ENCODE measurements at places on chromosomes 16 and 17.
A peak's percentile ranks its signal among the peaks of the same experiment; 100 is the strongest.

- DNase-seq, result no peak
Observed at GRCh38 chr16:76335180-76335974, 58.2 kb downstream of the CNTNAP4 start.

- peak; percentile 36 for DNase-seq
Observed at GRCh38 chr16:89357055-89357816, 133.1 kb downstream of the ANKRD11 start.

DNA sequence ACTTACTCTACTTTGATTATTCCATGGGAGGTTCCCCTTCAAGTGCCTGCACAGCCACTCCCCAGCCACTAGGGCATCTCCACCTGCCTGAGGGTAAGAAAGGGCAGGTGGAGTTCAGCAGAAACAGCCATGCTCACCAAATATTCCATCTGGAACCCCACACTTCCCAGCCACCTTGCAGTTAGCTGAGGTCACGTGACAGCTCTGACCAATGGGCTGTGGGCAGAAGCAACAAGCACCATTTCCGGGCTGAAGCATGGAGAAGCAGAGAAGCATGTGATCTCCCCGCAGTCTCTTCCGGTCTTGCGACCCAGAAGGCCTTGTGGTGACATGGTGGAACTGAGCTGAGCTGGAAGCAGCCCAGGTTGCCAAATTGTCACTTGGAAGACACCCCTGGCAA lies 108.6 kb downstream of the CCT6B start:
- no peak for DNase-seq

- no peak for DNase-seq
Observed at GRCh38 chr16:84237994-84238750, 1.6 kb downstream of the KCNG4 start.

- no peak for DNase-seq
Observed at GRCh38 chr16:77937473-77938149, 84.7 kb upstream of the CLEC3A start.

- no peak for DNase-seq
Observed at GRCh38 chr16:49716339-49716934, 139.5 kb downstream of the ZNF423 start.

- no peak for DNase-seq
Observed at GRCh38 chr17:41639492-41640473, 15.4 kb upstream of the KRT17 start.

GRCh38 chr16:85492295-85492864 lies 120.7 kb upstream of the GSE1 start:
- no peak for DNase-seq

GRCh38 chr17:49168706-49169105 lies 36.1 kb downstream of the B4GALNT2 start:
- DNase-seq, result no peak

- DNase-seq, result no peak
Observed at GRCh38 chr16:11047939-11048800, 103.8 kb downstream of the CLEC16A start.

- peak; percentile 52 for DNase-seq
Observed at GRCh38 chr16:23948949-23949411, 113.2 kb downstream of the PRKCB start.

DNA sequence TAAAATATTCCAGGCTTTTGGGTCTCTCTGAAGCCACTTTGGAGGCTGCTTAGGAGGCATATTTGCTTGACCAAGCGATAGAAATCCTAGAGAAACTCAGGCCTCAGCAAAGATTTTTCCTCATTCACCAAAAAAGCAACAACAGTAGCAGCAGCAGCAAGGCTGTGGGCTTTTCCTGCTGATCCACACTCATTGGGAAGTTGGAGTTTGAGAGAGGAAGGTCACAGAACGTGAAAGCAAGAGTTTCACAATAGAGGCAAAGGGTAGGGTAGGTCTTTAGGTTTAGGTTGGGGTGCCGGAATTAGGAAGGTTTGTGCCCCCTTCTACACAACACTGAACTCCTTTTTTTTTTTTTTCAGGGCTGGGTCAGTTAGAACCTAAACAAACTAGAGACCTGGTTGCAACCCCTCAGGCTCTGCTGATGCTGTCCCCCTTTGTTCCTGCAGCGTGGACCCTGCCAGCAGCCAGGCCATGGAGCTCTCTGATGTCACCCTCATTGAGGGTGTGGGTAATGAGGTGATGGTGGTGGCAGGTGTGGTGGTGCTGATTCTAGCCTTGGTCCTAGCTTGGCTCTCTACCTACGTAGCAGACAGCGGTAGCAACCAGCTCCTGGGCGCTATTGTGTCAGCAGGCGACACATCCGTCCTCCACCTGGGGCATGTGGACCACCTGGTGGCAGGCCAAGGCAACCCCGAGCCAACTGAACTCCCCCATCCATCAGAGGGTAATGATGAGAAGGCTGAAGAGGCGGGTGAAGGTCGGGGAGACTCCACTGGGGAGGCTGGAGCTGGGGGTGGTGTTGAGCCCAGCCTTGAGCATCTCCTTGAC lies 2.0 kb downstream of the TMUB2 start:
- no peak for DNase-seq

- no peak for DNase-seq
Observed at GRCh38 chr16:88602091-88602490, 31.9 kb downstream of the ZC3H18 start.

- DNase-seq, result peak; percentile 35
Observed at GRCh38 chr17:75428543-75429469, 23.3 kb upstream of the GRB2 start.

- DNase-seq, result no peak
Observed at GRCh38 chr16:88524274-88524972, 45.8 kb upstream of the ZC3H18 start.

GRCh38 chr16:16189842-16190241 lies 33.5 kb downstream of the ABCC6 start:
- no peak for DNase-seq

DNA sequence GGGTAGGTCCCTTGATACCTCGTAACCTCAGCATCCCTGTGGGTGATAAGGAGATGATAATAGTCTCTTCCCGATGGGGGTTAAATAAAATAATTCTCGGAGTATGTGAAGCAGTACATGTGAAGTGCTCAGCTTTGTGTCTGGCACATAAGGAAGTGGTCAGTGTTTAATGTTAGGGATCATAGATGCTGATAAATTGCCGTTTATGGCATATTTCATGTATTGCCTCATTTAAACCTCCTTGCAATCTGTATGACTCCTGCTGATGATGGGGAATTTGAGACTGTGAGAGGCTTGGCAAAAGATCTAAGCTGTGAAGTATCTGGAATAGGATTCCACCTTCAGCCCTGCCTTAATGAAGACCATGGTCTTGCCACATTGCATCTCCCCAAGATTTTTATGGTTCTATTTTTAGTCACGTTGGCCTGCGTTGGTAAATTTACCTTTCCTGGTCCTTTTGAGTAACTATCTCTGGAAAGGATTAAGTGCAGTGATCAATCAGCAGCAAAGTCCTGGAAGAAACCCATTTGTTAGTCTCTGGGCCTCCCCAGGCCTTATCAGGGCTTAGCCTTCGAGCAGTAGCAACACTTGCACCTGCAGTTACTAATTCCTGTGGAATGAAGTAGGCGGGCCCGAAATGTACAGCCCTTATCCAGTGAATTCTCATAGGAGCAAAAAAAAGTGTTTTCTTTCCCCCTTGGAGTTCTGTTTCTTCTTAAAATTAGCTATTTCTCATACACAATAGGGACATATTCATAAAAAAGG lies 144.9 kb downstream of the WWOX start:
- no peak for DNase-seq

DNA sequence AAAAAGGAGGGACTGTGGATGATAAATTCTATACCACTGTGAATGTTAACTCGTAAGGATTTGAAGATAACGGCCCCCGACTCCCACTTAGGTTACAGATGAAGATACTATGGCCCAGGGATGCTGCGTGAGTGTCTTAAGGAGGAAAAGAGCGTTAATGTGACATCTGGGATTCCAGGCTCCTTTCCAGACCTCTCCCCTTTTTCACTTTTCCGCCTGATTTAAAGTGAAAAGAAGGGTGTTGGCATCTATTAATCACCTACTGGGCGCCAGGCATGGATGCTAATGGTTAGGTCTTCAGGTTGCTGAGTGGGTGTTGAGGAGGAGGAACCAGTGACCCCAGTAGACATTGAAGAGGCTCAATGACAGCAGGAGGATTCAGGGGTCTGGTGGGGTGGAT lies 117.8 kb downstream of the RBFOX1 start:
- no peak for DNase-seq

- peak; percentile 66 for DNase-seq
Observed at GRCh38 chr17:45234641-45235415, 13.1 kb downstream of the FMNL1 start.

DNA sequence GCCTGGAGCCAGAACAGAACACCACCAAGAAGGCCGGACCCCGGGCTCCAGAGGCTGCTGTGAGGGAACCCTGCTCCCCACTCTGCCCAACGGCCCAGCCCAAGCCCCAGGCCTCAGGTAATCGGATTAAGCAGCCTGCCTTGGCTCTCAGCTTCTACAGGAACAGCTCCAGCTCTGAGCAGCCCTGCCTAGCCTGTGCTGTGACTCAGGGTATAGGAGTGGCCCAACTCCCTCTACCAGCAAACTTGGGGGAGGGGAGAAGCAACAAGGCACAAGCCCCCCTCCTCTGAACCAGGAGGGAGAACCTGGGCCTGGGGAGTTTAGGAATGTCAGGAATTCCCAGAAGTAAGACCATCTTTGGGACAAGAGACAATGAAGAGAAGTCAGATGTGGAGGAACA lies 849 bp upstream of the SOX15 start:
- no peak for DNase-seq

DNA sequence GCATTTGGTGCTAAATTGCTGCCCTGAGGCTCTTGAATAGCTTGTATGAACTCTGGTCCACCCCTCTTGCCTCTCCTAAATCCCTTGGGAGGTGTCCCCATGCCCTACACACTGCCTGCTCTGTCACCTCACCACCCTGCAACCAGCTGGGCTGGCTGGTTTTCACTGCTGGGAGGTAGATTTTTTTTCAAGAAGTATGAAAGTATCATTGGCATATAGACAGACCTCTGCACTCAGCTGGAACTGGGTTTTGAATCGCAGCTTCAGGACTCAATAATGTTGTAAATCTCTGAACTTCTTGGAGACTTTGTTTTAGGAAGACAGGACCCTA lies 184.9 kb downstream of the MSI2 start:
- DNase-seq, result no peak

DNA sequence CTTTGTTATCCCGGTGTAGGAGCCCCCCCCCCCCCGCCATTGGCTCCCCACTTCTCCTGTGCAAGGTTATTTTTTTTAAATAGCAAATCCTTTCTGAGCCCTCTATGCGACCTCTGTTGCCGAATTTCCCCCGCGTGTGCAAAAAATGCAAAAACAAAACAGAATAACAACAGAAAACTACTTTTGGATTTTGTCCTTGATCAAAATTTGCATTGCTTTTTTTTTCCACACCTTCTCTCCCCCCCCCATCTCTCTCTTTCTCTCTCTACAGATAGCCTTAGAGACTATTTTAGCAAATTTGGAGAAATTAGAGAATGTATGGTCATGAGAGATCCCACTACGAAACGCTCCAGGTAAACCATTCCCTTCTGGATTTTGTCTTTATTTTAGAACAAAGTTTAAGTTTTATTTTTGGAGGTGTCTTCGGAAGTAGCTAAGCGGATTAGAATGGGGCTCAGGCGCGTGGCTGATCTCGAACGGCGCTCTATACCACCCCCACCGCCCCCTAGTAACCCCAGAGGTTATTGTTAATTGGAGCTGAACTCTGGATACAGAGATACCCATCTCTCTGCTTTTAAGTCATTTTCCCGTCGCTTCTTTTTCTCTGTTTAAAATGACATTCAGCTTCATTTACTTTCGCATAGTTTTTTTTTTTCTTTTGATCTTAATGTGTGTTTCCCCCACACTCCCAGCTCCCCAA lies 1.0 kb downstream of the MSI2 start:
- no peak for DNase-seq

DNA sequence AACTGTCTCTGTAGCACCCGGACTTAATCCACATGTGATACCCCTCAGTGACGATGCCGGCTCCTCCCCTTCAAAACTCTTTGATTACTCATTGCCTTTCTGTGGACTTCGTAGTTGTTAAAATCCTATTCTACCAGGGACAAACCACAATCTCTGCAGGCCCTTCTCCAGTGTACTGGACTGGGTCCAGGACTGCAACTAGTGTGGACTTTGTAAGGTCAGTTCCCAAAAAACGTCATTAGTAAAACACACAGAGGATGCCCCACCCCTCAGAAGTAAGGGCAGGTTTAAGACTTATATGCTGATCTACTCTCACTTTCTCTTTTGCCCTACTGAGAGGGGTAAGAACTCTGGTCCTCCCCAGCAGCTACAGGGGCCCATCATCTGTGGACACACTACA lies 10.5 kb upstream of the NUDT7 start:
- DNase-seq, result no peak

DNA sequence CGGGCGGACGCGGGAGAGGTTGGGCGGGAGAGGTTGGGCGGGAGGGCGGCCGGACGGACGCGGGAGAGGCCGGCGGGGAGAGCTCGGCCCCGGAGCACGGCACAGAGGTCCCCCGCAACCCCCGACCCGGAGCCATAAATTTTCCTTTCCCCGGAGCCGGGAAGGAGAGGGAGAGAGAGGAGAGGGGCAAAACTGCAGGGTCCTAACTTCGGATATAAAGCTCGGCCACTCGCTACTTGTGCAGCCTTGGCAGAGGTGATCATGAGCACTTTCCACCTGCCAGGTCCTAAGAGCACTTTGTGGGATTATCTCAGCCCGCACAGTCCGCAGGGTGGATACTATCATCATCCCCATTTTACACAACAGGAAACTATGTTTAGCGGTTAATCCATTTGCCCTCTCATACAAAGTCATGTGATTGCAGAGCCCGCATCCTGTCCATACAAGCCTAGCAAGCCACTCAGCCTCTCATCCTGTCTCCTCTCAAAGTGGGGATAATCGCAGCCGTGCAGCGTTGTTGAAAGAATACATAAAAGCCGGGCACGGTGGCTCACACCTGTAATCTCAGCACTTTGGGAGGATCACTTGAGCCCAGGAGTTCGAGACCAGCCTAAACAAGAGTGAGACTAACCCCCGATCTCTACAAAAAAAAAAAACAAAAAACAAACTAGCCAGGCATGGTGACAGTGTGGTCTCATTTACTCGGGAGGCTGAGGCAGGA lies 780 bp upstream of the DCAKD start:
- DNase-seq, result peak; percentile 56

DNA sequence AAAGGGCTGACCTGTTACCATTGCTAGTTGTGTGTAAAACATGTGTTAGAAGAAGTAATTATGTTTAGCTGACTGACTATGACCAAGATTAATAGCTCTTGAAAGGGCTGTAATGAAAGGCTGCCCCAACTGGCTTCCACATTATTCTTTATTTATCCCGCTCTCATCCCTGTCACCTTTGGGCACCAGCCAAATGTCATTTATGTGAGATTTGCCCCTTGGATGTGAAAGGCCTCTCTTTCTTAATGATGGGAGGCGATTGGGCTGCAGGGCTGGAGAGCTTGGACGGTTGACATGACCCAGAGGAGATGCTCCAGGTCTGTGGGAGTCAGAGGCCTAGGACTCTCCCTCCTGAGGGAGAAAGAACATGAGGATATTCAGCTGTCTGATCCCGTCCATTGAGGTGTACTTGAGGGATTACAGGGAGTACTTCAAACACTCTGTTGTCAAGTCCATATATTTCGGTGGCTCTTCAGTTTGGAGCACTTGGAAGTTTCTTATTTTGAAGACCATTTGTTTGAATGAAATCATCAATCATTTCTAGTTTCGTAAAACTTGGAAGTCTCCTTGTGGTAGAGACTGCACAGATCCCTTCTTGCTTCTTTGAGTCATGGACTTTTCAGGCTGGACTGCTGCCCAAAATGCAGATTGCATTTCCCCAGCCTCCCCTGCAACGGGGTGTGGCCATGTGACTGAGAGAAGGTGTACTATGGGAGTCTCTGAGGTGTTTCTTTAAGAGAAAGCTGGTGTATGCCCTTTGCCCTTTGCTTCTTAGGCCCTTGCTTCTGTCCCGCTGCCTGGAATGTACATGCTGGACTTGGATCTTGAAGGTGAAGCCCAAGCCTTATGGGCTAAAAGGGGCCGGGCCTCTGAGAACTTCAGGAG lies 51.3 kb downstream of the FTO start:
- DNase-seq, result no peak

Data from CD4-positive, alpha-beta T cell treated with Interleukin-1 beta for 1 hour (primary cell).